ENCODE measurements at places on chromosomes 5 and 9.
A peak's percentile ranks its signal among the peaks of the same experiment; 100 is the strongest.

DNA sequence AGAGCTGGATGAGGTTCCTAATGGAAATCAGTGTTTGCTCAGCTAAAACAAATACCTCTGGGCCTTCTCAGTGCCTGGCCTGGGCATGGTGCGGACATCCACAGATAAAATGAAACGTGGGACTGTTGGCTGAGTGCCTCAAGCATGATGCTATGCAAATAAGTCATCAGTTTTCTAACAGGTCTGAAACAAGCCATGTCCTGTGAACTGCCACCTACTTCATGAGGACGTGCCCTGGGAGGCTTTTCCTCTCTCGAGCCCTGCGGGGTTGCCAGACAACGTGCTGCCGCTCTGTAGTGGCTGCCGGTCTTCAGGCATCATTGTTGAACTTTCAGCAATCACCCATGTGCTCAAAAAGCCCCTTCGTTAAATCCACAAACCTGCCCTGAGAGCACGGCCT is 240.4 kb upstream of the IRX2 start:
- H3K27ac ChIP-seq = no peak overlapping the region
- no peak for DNase-seq
- H3K4me3 ChIP-seq = no peak overlapping the region
- peaks cover 10% of the 10 kb centered on the region for H3K4me1 ChIP-seq
- no peaks in the 10 kb centered on the region for H3K36me3 ChIP-seq

DNA sequence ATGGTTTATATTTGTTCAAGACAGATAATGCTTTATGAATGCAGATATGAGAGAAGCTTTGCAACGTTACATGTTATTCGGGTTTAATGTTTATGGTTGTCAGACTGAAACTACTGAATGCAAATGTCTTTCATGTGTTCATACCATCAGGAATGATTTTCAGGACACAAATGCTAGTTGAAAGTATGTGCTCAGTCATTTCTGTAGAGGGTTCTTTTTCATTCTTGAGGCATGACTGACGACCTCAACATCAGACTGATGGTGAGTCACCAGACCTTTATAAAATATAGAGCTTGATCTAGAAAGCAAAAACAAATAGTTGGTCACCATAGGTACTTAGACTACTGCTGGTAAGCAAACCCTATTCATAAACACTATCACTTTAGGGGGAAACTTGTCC is 287.3 kb upstream of the NUDT12 start:
- peaks cover 2% of the 10 kb centered on the region for H3K36me3 ChIP-seq
- no peaks in the 10 kb centered on the region for H3K4me1 ChIP-seq
- no peak overlapping the region for H3K27ac ChIP-seq
- H3K4me3 ChIP-seq = no peak overlapping the region
- DNase-seq = no peak

DNA sequence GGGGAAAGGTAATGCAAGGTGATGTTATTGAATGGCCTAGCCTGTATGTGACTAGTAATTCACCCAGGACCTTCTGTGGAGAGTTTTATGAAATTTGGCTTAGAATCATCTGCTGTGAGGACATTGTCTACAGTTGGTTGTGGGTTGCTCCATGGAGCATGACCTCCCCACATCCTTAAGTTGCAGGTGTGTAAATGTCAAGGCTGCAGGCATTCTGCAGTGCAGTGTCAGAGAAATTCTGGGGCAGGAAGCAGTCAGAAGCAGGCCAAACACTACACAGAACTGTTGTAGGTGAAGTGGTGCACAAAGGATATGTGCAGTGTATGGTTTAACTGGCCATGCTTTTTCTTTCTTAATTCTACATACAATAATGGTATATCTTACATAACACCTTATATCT is 588.3 kb downstream of the EBF1 start:
- no peak overlapping the region for H3K4me3 ChIP-seq
- peaks cover 4% of the 10 kb centered on the region for H3K4me1 ChIP-seq
- H3K36me3 ChIP-seq = peaks cover under 1% of the 10 kb centered on the region
- DNase-seq = no peak

GRCh38 chr9:135065151-135065550 is 22.3 kb upstream of the OLFM1 start:
- DNase-seq = no peak
- H3K4me1 ChIP-seq = peaks cover 7% of the 10 kb centered on the region
- peaks cover 6% of the 10 kb centered on the region for H3K36me3 ChIP-seq
- peaks cover 66% of the 10 kb centered on the region for H3K27me3 ChIP-seq

GRCh38 chr5:56732121-56732520 is 83.2 kb upstream of the MAP3K1 start:
- H3K4me1 ChIP-seq = peaks cover 40% of the 10 kb centered on the region
- H3K36me3 ChIP-seq = no peaks in the 10 kb centered on the region
- DNase-seq = no peak
- no peak overlapping the region for H3K4me3 ChIP-seq
- no peak overlapping the region for H3K27ac ChIP-seq

DNA sequence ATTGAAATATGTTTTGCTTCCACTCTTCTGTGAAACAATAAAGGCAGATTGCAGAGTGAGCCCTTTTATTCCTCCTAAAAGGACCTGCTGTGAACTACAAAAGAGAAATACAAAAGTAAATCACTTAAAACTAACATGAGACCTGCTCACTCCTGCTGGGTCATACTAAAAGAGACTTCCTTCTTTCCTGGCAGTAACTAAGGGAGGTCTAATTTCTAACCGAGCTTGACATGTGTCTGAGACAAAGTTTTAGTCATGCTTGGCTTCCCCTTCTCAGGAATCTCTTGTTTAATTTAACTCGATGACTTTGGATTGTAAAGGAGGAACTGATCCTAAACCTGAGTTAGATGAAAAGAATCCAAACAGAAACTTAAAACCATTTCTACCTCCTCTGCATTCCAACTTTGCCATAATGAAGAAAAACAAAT is 86.4 kb upstream of the CDH6 start:
- H3K4me3 ChIP-seq = no peak overlapping the region
- H3K27ac ChIP-seq = no peak overlapping the region
- DNase-seq = no peak
- H3K4me1 ChIP-seq = peaks cover 36% of the 10 kb centered on the region
- peaks cover 3% of the 10 kb centered on the region for H3K36me3 ChIP-seq
- H3K27me3 ChIP-seq = peaks cover 16% of the 10 kb centered on the region

GRCh38 chr9:93668261-93668871 is 92.0 kb downstream of the PHF2 start:
- no peak overlapping the region for H3K4me3 ChIP-seq
- no peak for DNase-seq
- peak overlapping the region; percentile 67 for H3K27ac ChIP-seq
- H3K27me3 ChIP-seq = peaks cover 7% of the 10 kb centered on the region
- peaks cover 4% of the 10 kb centered on the region for H3K36me3 ChIP-seq
- H3K4me1 ChIP-seq = peaks cover 10% of the 10 kb centered on the region

DNA sequence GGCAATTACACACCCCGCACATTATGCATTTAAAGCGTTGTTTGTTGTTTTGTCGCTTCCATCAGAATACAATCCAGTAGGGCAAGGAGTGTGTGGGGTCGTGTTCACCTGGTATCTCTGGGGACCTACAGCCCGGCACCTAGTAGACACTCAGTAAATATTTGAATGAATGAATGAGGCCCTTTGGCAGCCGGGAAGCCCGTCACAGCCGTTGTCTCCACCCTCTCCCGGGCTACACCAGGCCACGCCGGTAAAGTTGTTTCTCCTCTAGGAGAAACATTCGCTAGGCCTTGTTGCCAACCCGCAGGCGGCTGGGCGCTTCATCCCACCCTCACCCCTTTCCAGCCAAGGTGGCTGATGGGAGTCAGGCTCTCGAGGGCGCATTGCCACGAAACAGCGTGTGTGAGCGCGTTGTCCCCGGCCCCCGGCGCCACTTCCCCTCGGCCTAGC is 876 bp upstream of the JAK2 start:
- no peak for DNase-seq
- peak overlapping the region; percentile 95 for H3K27ac ChIP-seq
- no peaks in the 10 kb centered on the region for H3K36me3 ChIP-seq
- peaks cover 3% of the 10 kb centered on the region for H3K27me3 ChIP-seq

DNA sequence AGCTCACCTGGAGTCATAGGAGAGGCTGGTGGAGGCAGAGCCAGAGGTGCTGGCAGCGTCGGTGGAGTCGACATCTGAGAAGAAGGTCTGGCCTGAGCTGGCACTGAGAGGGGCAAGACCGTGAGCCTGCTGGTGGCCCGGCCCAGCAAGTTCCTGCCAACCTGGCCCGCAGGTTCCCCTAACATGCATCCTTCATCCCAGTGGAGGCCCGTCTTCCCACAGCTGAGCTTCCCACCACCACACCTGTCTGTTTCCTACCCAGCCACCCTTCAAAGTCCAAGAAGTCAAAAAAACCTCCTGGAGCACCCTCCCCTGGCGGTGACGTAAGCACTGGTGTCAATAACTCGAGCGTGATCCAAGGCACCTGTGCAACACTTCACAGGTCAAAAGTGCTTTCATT is 16.9 kb downstream of the PHF19 start:
- H3K4me3 ChIP-seq = no peak overlapping the region
- no peak for DNase-seq
- H3K4me1 ChIP-seq = no peaks in the 10 kb centered on the region

GRCh38 chr9:78144663-78145377 is 91.1 kb upstream of the CEP78 start:
- H3K4me3 ChIP-seq = no peak overlapping the region
- peaks cover 33% of the 10 kb centered on the region for H3K4me1 ChIP-seq
- no peak overlapping the region for H3K27ac ChIP-seq
- H3K27me3 ChIP-seq = no peaks in the 10 kb centered on the region

GRCh38 chr9:117733465-117733864 is 29.3 kb downstream of the TLR4 start:
- no peaks in the 10 kb centered on the region for H3K36me3 ChIP-seq
- peaks cover 7% of the 10 kb centered on the region for H3K4me1 ChIP-seq
- no peak overlapping the region for H3K27ac ChIP-seq
- H3K4me3 ChIP-seq = no peak overlapping the region
- DNase-seq = no peak

DNA sequence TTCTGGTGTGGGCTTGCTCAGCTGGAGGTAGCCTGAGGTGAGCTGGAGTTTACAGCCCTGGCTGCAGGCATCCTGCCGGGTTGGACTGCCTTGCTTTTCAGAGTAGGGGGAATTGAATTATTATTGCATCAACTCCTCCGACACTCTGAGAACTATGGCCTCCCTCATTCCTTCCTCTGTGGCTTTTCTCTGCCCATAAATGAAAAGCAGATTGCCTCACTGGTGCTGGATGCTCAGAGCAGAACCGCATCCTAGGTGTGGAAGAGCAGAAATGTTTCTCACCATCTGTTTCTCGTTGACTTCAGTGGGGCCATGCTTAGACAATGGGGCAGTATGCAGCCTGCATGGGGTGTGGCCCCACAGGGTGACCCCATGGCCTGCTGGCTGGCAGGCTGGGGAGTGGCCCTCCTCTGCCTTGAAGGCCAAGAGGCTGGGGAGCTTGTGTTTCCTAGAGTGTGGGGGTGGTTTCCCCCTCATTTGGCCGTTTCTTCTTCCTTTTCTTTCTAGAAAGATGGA is 27.3 kb upstream of the TGFBI start:
- H3K27me3 ChIP-seq = peaks cover 2% of the 10 kb centered on the region
- H3K4me1 ChIP-seq = peaks cover 7% of the 10 kb centered on the region
- no peak overlapping the region for H3K27ac ChIP-seq
- H3K4me3 ChIP-seq = no peak overlapping the region
- H3K36me3 ChIP-seq = no peaks in the 10 kb centered on the region

Data from neural crest cell (in vitro differentiated cells).